ENCODE measurements at places on chromosomes 6 and 20.

GRCh38 chr20:54231036-54231435 lies 23.1 kb downstream of the PFDN4 start:
- H3K4me3 ChIP-seq: no peak overlapping the region
- no peaks in the 10 kb centered on the region for H3K4me1 ChIP-seq
- no peaks in the 10 kb centered on the region for H3K36me3 ChIP-seq
- no peak overlapping the region for H3K27ac ChIP-seq
- no peak for DNase-seq
- peaks cover 13% of the 10 kb centered on the region for H3K27me3 ChIP-seq

DNA sequence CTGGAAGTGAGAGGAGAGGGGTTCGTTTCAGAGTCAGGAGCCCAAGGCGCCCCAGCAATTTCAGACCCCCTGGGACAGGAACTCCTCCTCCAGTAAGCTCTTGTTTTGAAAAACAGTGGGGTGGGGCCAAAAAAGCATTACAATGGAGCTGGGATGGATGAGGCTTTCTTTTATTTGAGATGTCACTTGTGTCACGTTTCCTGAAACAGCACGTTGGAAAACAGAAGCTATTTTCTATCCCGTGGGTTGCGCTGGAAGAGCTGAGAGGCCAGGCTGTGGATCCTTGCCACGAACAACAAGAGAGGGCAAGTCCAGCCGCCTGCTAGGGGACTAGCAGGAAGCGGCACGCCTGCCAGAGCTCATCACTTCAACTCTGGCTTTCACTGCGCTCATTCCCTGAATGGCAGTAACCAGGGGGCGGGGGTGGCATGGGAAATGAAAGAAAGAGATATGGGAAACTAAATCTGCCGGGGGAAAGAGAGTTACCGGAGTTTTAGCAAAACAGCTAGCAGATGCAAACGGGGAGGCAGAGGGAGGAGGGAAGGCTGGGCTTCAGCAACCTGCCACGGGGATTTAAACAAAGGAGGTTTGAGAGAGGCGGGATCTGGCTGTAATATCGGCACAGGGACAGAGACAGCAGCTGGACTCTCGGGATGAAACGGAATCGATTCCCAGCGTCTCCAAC lies 34.6 kb downstream of the GCNT2 start:
- peaks cover 12% of the 10 kb centered on the region for H3K4me1 ChIP-seq
- H3K36me3 ChIP-seq: peaks cover 2% of the 10 kb centered on the region
- no peak for DNase-seq
- no peaks in the 10 kb centered on the region for H3K27me3 ChIP-seq
- H3K27ac ChIP-seq: no peak overlapping the region

GRCh38 chr6:119517428-119517827 lies 167.9 kb upstream of the MAN1A1 start:
- H3K27me3 ChIP-seq: peaks cover 12% of the 10 kb centered on the region
- no peaks in the 10 kb centered on the region for H3K36me3 ChIP-seq
- no peak overlapping the region for H3K4me3 ChIP-seq
- no peak overlapping the region for H3K27ac ChIP-seq
- H3K4me1 ChIP-seq: no peaks in the 10 kb centered on the region

GRCh38 chr6:29747688-29748250 lies 24.5 kb downstream of the HLA-F start:
- peaks cover 40% of the 10 kb centered on the region for H3K4me1 ChIP-seq
- H3K27ac ChIP-seq: peak overlapping the region; percentile 89
- H3K27me3 ChIP-seq: no peaks in the 10 kb centered on the region
- H3K36me3 ChIP-seq: peaks cover 2% of the 10 kb centered on the region

GRCh38 chr6:100614386-100614785 lies 149.7 kb upstream of the SIM1 start:
- H3K27ac ChIP-seq: no peak overlapping the region
- peaks cover 4% of the 10 kb centered on the region for H3K36me3 ChIP-seq
- DNase-seq: no peak

GRCh38 chr6:136762022-136762975 lies 30.0 kb downstream of the MAP3K5 start:
- H3K4me1 ChIP-seq: peaks cover 53% of the 10 kb centered on the region
- no peak for DNase-seq
- no peaks in the 10 kb centered on the region for H3K27me3 ChIP-seq
- H3K27ac ChIP-seq: peak overlapping the region; percentile 98
- H3K4me3 ChIP-seq: peak overlapping the region; percentile 92

DNA sequence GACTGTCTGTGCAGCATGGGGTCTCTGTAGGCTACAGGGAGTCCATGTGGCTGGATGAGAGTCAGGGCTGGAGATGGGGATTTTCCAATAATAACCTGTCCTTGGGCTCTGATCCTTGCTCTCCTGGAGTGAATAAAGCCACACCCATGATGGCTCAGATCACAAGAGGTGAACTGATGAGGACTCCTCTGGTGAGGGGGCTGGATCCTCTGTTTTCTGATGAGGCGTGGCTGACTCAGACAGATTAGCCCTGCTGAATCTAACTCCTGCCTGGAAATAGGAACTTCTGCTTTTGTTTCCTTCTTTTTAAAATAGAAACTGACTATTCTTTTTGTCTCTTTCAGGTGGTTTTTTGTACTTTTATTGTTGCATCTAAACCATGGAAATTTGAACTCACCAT lies 27.0 kb downstream of the CST9L start:
- H3K27me3 ChIP-seq: peaks cover 46% of the 10 kb centered on the region
- no peak overlapping the region for H3K27ac ChIP-seq
- DNase-seq: no peak
- H3K36me3 ChIP-seq: no peaks in the 10 kb centered on the region
- no peak overlapping the region for H3K4me3 ChIP-seq
- no peaks in the 10 kb centered on the region for H3K4me1 ChIP-seq

DNA sequence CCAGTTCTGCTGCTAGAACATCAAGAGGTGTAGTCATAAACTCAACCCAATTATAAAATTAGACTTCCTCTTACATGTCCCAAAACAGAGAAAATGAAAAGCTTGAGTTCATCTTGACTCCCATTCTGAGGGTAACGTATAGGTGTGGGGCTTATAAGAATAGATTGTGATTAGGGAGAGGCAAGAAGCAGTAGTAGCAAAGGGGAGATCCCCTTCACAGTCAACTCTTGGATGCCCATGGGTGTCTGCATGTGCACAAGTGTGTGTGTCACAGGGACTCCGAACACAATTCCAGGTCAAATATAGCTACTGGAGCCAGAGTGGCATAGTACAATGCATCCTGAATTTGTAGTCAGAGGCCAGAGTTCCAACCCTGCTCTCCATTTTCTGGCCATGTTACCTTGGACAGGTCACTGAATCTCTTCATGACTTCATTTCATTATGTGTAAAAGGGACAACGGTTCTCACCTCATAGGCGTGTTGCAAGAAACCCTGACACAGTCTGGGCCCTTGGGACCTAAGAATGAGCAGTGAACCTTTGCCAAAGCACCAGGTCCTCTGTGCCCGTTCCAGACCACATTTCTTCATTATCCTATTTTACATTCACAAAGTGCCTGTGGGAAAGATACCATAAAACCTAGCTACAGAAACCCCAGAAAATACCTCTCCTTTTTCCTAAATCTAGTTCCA lies 11.8 kb downstream of the GSTA4 start:
- peak overlapping the region; percentile 82 for H3K4me3 ChIP-seq
- H3K36me3 ChIP-seq: peaks cover 3% of the 10 kb centered on the region
- H3K4me1 ChIP-seq: peaks cover 35% of the 10 kb centered on the region
- H3K27me3 ChIP-seq: peaks cover 36% of the 10 kb centered on the region
- H3K27ac ChIP-seq: no peak overlapping the region

GRCh38 chr6:150202404-150202803 lies 59.6 kb downstream of the PPP1R14C start:
- peaks cover 2% of the 10 kb centered on the region for H3K4me1 ChIP-seq
- DNase-seq: no peak
- no peak overlapping the region for H3K27ac ChIP-seq
- no peak overlapping the region for H3K4me3 ChIP-seq
- peaks cover 5% of the 10 kb centered on the region for H3K36me3 ChIP-seq
- H3K27me3 ChIP-seq: peaks cover 20% of the 10 kb centered on the region

DNA sequence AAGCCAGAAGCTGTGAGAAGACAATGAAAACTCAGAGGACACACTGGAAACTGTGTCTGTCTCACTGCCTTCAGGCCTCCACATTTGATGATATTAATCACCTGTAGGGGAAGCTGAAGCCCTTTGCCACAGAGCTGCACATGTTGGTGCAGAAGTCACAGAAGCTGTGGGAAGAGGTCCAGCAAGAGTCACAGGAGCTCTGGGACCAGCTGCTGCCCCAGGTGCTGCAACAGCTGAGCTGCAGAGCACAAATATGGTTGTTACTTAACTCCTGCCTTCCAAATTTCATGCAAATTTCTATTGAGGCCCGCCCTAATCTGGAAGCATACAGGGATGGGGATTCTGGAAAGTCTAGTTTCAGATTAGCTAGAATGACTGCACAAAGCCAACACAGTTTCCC lies 169.3 kb downstream of the OGFRL1 start:
- no peak for DNase-seq
- no peak overlapping the region for H3K27ac ChIP-seq
- H3K4me1 ChIP-seq: peaks cover 2% of the 10 kb centered on the region
- peaks cover 9% of the 10 kb centered on the region for H3K27me3 ChIP-seq
- H3K4me3 ChIP-seq: no peak overlapping the region

GRCh38 chr6:146423452-146423851 lies 120.2 kb upstream of the RAB32 start:
- peaks cover 4% of the 10 kb centered on the region for H3K27me3 ChIP-seq
- no peak overlapping the region for H3K4me3 ChIP-seq
- no peak overlapping the region for H3K27ac ChIP-seq
- DNase-seq: no peak
- no peaks in the 10 kb centered on the region for H3K36me3 ChIP-seq
- peaks cover 2% of the 10 kb centered on the region for H3K4me1 ChIP-seq

DNA sequence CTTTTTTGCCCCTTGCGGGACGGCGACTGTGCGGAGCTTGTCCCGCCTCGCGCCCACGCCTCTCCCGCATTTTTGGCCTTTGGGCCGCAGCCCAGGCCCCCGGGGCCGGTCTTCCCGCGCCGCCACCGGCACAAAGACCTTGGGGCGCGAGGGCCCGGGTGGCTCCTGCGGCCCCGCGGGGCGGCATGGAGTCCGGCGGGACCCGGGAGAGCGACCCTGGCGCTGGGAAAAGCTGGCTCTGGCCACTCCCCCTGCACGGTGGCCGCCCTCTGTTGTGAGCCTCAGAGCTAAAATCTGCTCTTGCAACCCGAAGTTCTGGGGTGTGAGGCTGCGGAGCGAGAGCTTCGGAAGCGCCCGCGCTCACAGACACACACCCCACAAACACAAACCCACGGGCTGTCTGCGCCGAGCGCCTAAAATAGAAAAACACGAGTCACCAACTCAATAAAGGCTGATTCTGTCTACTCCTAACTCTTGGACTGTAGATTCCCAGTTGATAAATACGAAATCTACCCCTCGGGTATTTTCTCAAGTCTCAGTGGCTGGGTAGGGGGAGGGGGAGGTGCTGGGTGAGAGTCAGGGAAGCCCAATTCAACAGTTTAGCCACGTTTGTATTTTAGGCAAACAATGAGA lies 496 bp upstream of the BEND3 start:
- peaks cover 10% of the 10 kb centered on the region for H3K27me3 ChIP-seq
- H3K4me1 ChIP-seq: peaks cover 13% of the 10 kb centered on the region
- DNase-seq: no peak
- no peaks in the 10 kb centered on the region for H3K36me3 ChIP-seq
- no peak overlapping the region for H3K27ac ChIP-seq

DNA sequence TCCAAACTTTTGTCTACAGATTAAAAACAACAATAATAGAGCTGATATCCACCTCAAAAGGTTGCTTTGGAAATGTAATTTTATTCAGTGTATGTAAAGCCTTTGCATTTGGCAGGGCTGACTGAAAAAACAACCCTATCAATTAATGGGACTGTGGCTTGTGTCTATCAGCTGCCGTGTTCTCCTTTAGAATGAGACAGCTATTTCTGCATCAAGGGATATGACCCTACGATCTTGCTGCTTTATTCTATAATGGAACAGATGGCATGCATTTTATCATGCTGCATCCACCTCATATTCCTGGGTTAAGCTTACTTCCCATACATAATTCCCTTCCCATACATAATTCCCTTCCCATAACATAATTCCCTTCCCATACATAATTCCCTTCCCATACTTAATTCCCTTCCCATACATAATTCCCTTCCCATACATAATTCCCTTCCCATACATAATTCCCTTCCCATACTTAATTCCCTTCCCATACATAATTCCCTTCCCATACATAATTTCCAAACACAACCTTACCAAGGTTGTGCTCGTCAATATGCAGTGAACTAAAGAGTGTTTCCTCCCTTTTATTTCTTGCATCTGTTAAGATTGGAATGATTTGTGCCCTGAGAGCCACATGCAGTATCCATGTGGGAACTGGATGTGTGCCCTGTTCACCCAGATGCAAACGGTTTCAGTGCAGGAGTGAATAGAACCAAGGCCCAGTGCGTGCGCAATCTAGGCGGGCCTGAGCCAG lies 26.8 kb downstream of the SERPINB6 start:
- no peak for DNase-seq
- H3K4me1 ChIP-seq: peaks cover 28% of the 10 kb centered on the region
- peaks cover 2% of the 10 kb centered on the region for H3K36me3 ChIP-seq

DNA sequence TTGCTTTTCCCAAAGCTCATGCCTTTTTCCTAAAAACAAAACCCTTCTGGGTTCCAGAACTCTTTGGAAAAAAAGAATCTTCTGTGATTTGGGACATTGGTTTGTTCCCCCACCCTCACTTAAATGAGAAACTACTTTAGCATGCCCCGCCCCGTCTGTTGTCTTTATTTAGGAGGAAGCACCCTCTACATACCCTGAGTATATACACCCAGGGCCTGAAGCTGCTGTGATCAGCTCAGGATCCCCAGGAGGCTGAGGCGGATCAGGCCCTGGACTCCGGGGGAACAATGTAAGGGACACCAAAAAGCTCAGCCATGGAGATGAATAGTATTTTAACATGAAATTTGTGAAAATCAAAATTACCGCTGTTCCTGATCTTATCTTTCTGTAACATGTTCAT lies 1.4 kb downstream of the BCAS1 start:
- H3K4me1 ChIP-seq: peaks cover 8% of the 10 kb centered on the region
- no peaks in the 10 kb centered on the region for H3K36me3 ChIP-seq
- peaks cover 27% of the 10 kb centered on the region for H3K27me3 ChIP-seq
- DNase-seq: no peak
- H3K4me3 ChIP-seq: no peak overlapping the region

DNA sequence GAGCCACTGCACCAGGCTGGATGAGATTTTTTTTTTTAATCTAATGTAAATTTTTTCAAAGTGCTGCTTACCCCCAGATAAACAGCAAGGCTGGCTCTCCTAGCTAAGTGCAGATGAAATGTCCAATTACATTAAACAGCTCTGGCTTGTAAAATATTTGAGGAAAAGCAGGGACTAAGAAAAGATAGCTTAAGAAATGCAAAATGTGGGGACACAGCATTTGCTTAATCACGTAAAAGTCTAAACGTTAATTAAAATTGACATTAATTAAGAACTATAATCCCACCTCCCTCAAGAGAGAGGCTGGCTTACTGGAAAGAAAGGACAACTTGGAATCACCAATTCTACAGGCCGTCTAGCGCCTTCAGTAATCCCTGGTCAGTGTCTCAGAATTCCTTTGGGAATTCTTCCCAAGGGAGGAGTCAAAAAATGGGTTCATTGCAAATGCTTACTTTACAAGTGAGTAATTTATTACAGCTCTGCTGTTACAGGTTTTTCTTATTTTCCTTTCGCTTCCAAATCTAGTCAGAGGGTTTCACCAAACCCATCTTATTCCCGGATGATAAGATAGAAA lies 13.6 kb upstream of the MARCKS start:
- H3K4me1 ChIP-seq: no peaks in the 10 kb centered on the region
- no peak overlapping the region for H3K27ac ChIP-seq
- H3K27me3 ChIP-seq: peaks cover 31% of the 10 kb centered on the region
- peaks cover 2% of the 10 kb centered on the region for H3K36me3 ChIP-seq
- no peak for DNase-seq

All from T-helper 17 cell (primary cell).